GM19239 (cell line): ENCODE measurements at places on chromosomes 4 and X.

DNA sequence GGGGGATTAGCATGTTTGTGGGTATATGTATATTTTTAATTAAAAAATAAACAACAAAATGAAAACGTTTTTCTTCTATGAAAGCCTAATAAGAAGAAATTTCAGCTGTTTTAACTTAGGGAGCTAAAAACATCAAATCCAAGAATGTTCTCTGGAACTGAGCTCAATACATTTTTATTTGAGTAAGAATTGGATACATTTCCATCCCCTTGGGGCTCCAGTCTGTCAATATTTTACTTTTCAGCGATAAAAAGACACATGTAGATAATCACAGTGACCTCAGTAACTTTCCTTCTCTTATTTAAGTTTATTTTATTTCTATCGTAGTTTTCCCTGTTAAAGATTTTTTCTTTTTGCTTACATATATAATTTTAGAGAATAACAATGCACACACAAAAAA, 59.3 kb downstream of the ELOVL6 start:
- no peak for DNase-seq

DNA sequence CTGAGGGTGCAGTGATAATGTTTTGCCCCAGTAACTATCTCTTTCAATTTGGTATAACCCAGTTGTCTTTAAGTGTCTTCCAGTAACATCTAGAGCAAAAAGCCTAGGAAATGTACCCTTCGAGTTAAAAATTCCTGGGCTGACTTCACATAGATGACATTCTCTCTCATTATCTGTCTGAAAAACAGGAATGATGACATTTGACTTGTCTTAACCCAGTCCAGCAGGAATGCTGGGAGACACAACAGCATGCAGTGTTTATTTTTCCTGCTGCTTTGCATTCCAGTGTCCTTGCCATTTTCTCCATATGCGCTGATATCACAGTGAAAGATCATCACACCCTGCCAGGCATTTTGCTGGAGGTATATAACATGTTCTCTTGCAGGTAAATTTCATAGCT, 130.0 kb downstream of the SOWAHB start:
- no peak for DNase-seq

DNA sequence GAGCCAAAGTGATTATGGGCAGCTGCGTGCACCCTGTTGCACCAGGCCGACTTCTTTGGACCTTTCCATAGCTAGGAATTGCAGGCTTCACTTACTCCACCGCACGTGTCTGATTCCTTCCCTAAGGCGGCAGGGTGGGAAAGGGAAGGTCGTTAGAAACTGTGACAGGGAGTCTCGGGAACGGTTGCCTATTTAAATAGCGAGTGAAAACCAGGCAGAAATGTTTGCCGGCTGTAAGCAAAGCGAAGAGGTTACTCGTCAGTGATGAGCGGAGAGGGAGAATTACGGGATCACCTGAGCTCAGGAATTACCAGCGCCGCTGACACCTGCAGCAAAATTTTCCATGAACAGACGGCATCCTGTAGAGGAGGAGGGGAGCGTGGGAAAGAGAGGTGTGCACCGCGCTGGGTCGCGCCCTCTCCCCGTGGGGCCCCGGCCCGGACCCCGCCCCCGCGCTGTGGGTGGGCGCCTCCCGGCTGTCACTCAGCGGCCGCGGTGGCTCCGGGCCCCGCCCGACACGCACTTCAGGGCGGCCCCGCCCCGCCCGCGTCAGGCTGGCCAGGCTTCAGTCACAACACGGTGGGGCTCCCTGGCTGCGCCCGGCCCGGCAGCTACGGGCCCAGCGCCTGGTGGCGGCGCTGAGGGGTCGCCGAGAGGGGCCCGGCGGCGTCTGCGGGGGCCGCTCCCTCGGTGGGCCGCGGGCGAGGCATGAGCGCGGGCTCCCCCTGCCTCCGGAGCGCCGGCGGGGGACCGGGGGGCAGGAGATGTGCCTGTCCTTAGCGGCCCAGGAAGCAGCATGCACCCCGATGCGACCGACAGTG, at the start of gene SNX25:
Gene SNX25, plus strand, starts transcription at position 568 of the 821 bp plus-strand sequence. Its CDS starts 229 bp downstream, at position 797.
- peak; percentile 64 for DNase-seq

- no peak for DNase-seq
These were observed 307.9 kb upstream of the ZFP42 start for GRCh38 chr4:187687697-187688096.

GRCh38 chrX:68989456-68989855, 160.6 kb downstream of the EFNB1 start:
- DNase-seq: no peak

- no peak for DNase-seq
These were observed 3.1 kb downstream of the NAA10 start for GRCh38 chrX:153931748-153932147.

DNA sequence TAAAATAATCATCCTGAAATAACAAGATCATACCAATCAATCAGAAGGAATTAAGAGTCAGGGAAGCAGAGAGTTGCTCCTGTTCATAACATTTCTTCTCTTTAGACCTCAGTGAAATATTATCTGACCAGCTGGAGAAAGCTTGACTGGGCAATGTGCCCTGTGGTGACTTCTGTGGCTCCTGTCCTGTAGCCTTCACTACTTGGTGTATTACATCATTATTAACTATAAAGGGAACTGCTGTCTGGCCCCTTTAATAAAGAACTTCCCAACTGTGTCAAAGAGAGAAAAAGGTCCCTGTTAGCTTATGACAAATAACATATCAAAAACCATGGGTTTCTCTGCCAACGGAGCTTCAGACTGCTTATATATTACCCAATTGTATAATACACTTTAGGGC, 18.0 kb downstream of the OPHN1 start:
- no peak for DNase-seq
